ENCODE measurements at places on chromosomes 2 and 18. TPM values are rescaled to one million over a fixed set of nuclear protein-coding genes. Genes with fewer than 3 reads are reported as not detected.

The SPIRE1 gene
- 13.8 TPM for total RNA-seq

The GRP gene
- not detected for total RNA-seq

The KLF7 gene
- total RNA-seq = 24.5 TPM

The FSIP2 gene
- total RNA-seq = not detected

The STAM2 gene
- 27.4 TPM for total RNA-seq

The REG3G gene
- not detected for total RNA-seq

The SP140 gene
- total RNA-seq = not detected

The IL36B gene
- not detected for total RNA-seq

The MROH2A gene
- not detected for total RNA-seq

The ATP6V1B1 gene
- 1.1 TPM for total RNA-seq

The ESPNL gene
- total RNA-seq = 0.16 TPM

The CXCR1 gene
- not detected for total RNA-seq

The LYG2 gene
- total RNA-seq = not detected

The CCDC93 gene
- 15.3 TPM for total RNA-seq

The MOGAT1 gene
- total RNA-seq = not detected

The NOL4 gene
- not detected for total RNA-seq

The SOX11 gene
- total RNA-seq = not detected

The MC4R gene
- total RNA-seq = not detected

The DSG4 gene
- not detected for total RNA-seq

The CMPK2 gene
- total RNA-seq = 3.6 TPM

The HOXD11 gene
- not detected for total RNA-seq

The SULT1C2 gene
- not detected for total RNA-seq

The EEF1B2 gene
- total RNA-seq = 437 TPM

The RBMS1 gene
- total RNA-seq = 126 TPM

The IL1A gene
- total RNA-seq = 0.18 TPM

The OR6B2 gene
- not detected for total RNA-seq

The GDF7 gene
- total RNA-seq = 0.36 TPM

Measured in cardiac atrium fibroblast (primary cell).